ENCODE measurements at places on chromosomes 1 and 21. TPM values are rescaled to one million over a fixed set of nuclear protein-coding genes. Genes with fewer than 3 reads are reported as not detected.

Gene OLIG2
- not detected for total RNA-seq

Gene PLA2G5
- not detected for total RNA-seq

Gene GBP2
- 155 TPM for total RNA-seq

DNA sequence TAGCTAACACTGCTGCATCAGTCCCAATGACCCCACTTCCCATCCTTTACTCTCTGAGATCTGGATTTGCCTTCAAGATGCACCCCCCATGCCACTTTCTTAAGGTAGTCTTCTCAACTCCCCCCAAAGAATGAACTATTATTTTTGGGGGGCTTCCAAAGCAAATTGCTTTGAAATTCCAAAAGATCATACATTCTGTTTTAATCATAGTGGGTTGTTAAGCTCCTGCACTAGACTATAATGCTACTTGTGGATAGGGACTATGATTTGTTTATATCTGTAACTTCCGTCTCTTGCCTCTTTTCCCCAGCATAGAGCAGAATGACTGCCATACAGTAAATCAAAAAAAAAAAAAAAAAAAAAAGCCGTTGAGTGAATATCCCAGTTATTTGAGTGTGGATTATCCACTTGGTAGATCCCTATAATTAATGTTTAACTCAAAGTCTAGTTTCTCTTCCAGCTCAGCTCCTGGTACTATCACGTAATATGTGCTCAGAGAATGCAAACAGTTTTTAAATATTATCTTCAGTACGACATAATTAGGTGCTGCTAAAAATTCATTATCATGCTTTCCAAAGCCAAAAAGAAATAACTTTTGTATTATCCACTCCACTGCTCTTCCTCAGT, 26.9 kb downstream of the KIRREL1 start:
- no peaks in the 10 kb centered on the region for H3K36me3 ChIP-seq
- H3K27me3 ChIP-seq, result no peaks in the 10 kb centered on the region
- H3K4me3 ChIP-seq, result no peak overlapping the region
- H3K27ac ChIP-seq, result no peak overlapping the region
- DNase-seq, result no peak

DNA sequence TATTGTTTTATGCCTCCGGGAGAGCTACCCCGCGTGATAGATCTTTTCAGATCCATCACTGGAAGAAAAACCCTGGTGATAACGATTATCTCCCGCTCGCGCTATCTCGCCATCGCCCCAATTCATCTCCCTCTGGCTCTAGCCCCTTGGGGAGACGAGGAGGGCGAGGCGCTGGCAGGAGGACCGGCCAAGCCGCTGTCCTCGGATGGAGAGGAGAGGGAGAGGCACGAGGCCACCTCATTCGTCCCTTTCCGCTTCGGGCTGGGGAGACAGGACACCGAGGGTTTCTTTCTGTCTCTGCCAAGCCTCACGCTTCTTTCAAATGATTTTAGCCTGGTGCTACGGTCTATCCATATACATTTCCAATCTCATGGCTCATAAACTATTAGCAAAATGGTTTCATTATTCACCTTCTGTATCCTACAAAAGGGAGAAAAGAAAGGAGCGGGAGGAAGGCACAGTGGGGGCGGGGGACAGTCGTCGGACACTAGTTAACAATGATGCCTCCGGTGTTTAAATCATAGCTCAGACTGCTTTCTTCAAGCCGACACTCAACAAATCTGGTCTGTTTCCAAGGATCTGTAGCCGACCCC, 415.0 kb upstream of the ESRRG start:
- no peak for DNase-seq
- H3K27ac ChIP-seq, result no peak overlapping the region
- H3K4me1 ChIP-seq, result no peaks in the 10 kb centered on the region
- H3K4me3 ChIP-seq, result no peak overlapping the region
- no peaks in the 10 kb centered on the region for H3K36me3 ChIP-seq
- peaks cover 17% of the 10 kb centered on the region for H3K27me3 ChIP-seq

DNA sequence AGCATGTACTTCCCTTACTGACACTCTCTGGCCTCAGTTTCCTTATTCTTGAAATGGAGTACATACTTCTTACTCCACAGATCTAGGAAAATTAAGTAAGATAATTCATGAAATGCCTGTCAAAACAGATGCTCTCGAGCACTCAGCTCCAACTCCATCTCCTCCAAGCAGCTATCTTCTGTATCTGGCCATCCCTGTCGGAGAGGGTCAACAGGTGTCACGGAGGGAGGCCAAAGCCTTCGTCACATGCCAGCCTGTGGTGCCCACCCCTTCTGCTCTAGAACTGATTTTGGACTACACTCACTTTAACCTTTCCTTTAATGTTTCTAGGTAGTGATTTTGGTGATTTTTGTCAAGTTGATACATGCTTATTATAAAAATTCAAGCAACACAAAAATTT, 18.8 kb upstream of the PKP1 start:
- no peak for DNase-seq
- H3K36me3 ChIP-seq, result no peaks in the 10 kb centered on the region
- H3K27me3 ChIP-seq, result peaks cover 4% of the 10 kb centered on the region
- H3K4me3 ChIP-seq, result no peak overlapping the region
- H3K4me1 ChIP-seq, result no peaks in the 10 kb centered on the region
- H3K27ac ChIP-seq, result no peak overlapping the region

GRCh38 chr1:108503062-108503733, 53.1 kb downstream of the NBPF6 start:
- no peak overlapping the region for H3K27ac ChIP-seq
- no peak for DNase-seq
- H3K27me3 ChIP-seq, result peaks cover 3% of the 10 kb centered on the region
- no peak overlapping the region for H3K4me3 ChIP-seq
- peaks cover 24% of the 10 kb centered on the region for H3K4me1 ChIP-seq

DNA sequence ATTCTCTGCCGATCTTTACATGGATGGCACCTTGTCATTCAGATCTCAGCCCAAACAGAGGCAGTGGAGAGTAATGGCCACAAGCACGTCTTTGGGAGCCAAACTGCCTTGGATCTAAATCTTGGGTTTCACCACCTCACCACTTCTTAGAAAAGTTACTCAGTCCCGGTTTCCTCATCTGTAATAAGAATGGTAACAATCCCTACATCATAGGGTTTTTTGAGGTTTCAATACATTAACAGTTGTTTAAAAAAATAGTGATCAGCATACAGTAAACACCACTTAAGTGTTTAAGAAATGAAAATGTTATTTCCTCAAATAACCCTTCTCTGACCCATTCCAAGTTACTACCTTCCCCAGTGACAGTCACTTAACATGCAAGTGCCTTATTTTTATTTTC, 38.5 kb upstream of the KCNA3 start:
- no peak overlapping the region for H3K27ac ChIP-seq
- no peak for DNase-seq
- peaks cover 7% of the 10 kb centered on the region for H3K4me1 ChIP-seq

- peak overlapping the region; percentile 95 for H3K4me3 ChIP-seq
- DNase-seq, result peak; percentile 71
These were observed 709 bp downstream of the ZNF644 start for GRCh38 chr1:91020967-91021685.

DNA sequence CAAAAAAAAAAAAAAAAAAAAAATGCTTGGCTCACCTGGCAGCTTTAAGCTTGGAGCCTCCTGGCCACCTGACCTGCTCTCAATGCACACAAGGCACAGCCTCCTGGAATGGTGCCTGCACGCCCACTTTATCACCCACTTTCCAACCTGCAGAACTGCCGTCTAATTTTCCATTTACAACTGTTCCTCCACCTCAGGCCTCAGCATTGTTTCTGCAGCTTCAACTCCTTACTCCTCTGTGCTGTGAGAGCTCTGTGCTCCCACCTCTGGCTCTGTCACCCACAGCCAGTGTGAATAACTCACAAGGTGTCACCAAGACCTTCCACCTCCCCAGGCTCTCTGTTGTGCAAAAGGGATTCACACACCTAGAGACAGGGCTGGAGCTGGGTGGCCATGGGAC, 38.7 kb upstream of the GPR157 start:
- H3K4me1 ChIP-seq, result no peaks in the 10 kb centered on the region
- no peak for DNase-seq
- H3K27me3 ChIP-seq, result no peaks in the 10 kb centered on the region
- no peak overlapping the region for H3K27ac ChIP-seq
- H3K36me3 ChIP-seq, result no peaks in the 10 kb centered on the region

- no peak for DNase-seq
- peaks cover 4% of the 10 kb centered on the region for H3K36me3 ChIP-seq
- no peaks in the 10 kb centered on the region for H3K27me3 ChIP-seq
- no peak overlapping the region for H3K4me3 ChIP-seq
These were observed 31.1 kb downstream of the TMCO4 start for GRCh38 chr1:19768353-19769210.

- H3K36me3 ChIP-seq, result no peaks in the 10 kb centered on the region
- peak overlapping the region; percentile 57 for H3K27ac ChIP-seq
- H3K27me3 ChIP-seq, result no peaks in the 10 kb centered on the region
- H3K4me1 ChIP-seq, result peaks cover 6% of the 10 kb centered on the region
- H3K4me3 ChIP-seq, result peak overlapping the region; percentile 78
These were observed 1.0 kb downstream of the GALNT2 start for GRCh38 chr1:230067871-230068620.

DNA sequence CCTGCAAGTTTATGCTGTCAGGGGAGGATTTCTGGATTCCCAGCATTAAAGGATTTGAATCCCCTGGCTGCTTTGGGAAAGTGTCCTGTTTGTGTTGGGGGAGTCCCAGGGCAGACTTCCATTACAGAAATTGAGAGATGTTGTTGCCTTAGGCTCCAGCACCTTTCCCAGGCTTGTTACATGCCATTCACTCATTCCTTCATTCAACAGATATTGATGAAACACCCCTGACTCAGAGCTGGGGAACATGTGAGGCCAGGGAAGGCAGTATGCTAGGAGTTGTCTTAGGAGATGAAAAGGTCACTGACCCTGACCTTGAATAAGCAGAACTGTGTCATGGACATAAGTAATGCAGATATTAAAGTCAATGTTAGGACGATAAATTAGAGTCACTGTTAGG, 161.7 kb downstream of the NTMT2 start:
- no peaks in the 10 kb centered on the region for H3K36me3 ChIP-seq
- H3K27ac ChIP-seq, result no peak overlapping the region
- no peaks in the 10 kb centered on the region for H3K27me3 ChIP-seq
- no peak overlapping the region for H3K4me3 ChIP-seq
- no peaks in the 10 kb centered on the region for H3K4me1 ChIP-seq

DNA sequence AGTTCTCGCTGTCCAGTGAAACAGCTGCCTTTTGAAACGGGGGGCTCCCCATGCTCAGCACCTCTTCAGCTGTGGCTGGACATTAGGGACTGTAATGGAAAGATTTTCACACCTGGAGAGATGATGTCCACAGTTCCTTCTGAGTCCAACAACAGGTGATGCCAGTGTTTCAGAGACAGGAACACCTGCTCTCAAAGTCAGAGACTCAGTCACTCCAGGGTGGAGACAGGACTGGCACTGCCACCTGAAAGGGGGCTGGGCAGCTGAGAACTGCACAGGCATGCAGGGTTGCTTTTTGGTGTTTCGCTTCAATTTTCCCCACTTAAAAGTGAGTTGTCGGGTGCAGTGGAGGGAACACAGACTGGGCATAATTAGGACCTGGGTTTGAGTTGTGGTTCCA, 124.8 kb downstream of the GALNT2 start:
- H3K27ac ChIP-seq, result no peak overlapping the region
- no peak for DNase-seq
- no peaks in the 10 kb centered on the region for H3K36me3 ChIP-seq
- H3K4me1 ChIP-seq, result peaks cover 7% of the 10 kb centered on the region
- H3K27me3 ChIP-seq, result no peaks in the 10 kb centered on the region

Data from CD8-positive, alpha-beta memory T cell (primary cell).